ENCODE measurements at places on chromosomes 2 and 18.

DNA sequence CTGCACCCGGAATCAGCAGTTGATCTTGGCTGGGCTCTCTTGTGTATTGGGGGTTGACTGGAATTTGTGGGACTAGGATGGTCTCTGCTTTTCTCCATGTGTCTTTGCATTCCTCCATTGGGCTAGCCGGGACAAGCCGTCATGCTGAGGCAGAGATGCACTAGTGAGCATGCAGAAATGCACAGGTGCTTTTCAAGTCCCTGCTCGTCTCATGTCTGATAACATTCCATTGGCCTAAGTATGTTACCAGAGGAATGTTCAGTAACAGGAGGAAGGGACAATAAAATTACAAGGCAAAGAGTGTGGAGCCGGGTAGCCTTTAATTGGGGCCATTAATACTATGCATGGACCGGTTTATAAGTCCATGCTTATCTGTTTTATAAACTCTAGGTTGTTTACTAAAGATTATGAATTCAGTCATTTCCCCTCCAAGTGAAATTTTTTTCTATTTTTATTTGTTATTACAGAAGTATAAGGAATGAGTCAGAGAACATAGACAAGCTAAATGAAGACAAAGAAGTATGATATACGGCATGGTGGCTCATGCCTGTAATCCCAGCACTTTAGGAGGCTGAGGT, 24.4 kb upstream of the AAK1 start:
- no peak for DNase-seq

DNA sequence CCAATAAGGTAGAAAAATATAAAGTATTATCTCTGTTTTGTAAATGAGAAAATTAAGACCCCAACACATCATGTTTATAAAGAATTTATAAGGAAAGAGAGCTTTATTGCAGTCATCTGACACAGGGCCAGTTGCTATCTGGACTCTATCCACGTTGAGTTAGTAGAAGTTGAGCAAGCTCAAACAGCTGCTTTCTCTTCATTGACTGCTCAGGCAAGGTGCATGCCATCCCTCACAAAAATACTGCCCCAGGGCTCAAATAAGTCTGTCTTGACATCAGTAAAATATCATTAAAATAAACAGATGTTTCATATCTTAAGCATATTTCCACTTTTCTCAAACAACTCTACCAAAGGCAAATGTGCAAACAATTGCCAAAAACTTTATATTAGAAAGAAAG, 14.8 kb downstream of the COL5A2 start:
- no peak for DNase-seq

GRCh38 chr18:31819106-31819924, 58.6 kb upstream of the SLC25A52 start:
- DNase-seq: no peak

- DNase-seq: no peak
These were observed 6.1 kb downstream of the CFAP221 start for GRCh38 chr2:119550346-119550745.

DNA sequence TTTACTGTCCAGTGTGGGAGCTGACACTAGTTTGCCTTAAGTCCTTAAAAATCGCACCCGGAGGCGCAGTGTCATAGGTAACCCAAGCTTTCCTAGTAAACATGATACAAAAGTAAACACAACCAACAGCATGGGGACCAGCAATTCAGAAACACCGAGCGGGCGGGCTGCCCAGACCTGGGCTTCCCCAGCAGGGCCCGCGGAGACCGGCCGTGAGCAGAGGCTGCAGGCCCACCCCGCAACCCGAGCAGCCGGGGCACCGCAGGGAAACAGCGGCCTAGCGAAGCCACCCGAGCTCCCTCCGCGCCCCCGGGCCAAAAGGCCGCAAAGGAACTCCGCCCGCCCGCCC, 296 bp downstream of the TTC21B start:
- no peak for DNase-seq

DNA sequence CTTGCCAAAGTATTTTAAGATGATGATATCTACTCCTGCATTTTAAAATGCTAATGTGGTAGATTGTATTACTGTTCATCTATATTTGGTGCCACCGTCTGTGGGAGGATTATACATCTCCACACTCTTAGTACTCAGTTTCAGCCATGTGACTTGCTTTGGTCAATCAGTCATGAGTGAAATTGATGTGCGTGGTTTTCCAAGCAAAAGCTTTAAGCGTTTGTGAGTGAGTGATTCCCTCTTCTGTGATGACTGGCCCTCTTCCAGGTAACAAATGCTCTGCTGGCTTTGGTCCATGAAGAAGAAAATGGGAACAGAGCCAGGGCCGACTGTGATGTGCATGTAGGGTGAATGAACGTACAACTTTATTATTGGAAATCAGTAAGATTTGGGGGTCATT, 330.4 kb downstream of the LPIN1 start:
- DNase-seq: no peak

GRCh38 chr2:9212661-9213411, 6.2 kb downstream of the ASAP2 start:
- DNase-seq: no peak

DNA sequence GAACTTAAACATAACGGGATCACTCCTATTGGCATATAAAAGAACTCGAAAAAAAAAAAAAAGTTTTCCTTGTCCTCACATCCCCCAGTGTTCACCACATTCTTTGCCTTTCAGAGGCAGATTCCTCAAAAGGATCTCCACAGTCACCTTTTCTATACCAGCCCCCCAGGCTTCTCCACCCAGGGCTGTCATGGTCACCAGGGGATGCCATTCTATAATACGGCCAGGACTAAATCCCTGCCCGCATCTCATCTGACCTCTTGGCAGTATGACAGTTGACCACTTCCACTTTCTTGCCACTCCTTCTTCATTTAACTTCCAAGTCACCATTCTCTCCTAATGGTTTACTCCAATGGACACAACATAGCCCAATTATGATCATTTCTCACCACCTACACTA, 29.3 kb downstream of the SOS1 start:
- no peak for DNase-seq
